ENCODE measurements at places on chromosomes 1 and 21. TPM values are rescaled to one million over a fixed set of nuclear protein-coding genes. Genes with fewer than 3 reads are reported as not detected.

DNA sequence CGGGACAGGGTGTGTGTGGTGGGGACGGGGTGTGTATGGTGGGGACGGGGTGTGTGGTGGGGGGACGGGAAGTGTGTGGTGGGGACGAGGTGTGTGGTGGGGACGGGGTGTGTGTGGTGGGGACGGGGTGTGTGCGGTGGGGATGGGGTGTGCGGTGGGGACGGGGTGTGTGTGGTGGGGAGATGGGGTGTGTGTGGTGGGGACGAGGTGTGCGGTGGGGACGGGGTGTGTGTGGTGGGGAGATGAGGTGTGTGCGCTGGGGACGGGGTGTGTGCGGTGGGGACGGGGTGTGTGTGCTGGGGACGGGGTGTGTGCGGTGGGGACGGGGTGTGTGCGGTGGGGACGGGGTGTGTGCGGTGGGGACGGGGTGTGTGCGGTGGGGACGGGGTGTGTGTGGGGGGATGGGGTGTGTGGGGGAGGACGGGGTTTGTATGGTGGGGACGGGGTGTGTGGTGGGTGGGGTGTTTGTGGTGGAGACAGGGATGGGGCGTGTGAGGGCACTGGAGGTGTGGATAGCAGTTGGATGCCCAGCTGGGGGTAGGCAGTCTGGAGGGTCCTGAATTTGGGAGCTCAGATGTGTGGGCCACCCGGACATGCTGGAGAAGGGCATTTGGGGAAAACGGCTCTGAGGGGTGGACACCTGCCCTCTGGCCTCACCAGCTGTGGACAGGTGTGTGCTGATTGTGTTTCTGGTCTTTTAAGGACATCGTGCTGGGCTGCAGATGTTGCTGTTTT is 16.9 kb downstream of the IBA57 start:
- peaks cover 4% of the 10 kb centered on the region for H3K4me1 ChIP-seq
- DNase-seq: no peak
- H3K27me3 ChIP-seq: no peaks in the 10 kb centered on the region
- H3K4me3 ChIP-seq: no peak overlapping the region

- peaks cover 45% of the 10 kb centered on the region for H3K27me3 ChIP-seq
- H3K27ac ChIP-seq: no peak overlapping the region
- no peaks in the 10 kb centered on the region for H3K4me1 ChIP-seq
- DNase-seq: no peak
Measured at GRCh38 chr1:92792340-92792782, 7.5 kb upstream of the EVI5 start.

DNA sequence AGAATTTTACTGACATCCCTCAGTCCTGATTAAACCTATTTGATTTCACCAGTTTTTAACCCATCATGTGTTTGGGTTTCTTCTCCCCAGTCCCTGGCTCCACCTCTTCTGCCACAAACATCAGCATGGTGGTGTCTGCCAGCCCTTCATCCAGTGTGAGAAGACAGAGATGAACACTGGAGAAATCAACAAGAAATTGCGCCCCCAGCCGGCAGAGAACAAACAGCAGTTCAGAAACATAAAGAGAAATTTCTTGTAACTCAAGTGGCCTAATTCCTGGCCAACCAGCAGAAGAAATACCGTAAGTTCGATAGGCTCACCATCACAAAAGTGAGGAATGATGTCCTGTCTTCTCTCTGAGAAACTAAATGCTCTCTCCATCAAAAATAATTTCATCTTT is 18.3 kb downstream of the S100A11 start:
- H3K27ac ChIP-seq: no peak overlapping the region
- peaks cover 10% of the 10 kb centered on the region for H3K27me3 ChIP-seq
- H3K4me1 ChIP-seq: peaks cover 5% of the 10 kb centered on the region
- H3K4me3 ChIP-seq: no peak overlapping the region
- no peak for DNase-seq
- no peaks in the 10 kb centered on the region for H3K36me3 ChIP-seq

DNA sequence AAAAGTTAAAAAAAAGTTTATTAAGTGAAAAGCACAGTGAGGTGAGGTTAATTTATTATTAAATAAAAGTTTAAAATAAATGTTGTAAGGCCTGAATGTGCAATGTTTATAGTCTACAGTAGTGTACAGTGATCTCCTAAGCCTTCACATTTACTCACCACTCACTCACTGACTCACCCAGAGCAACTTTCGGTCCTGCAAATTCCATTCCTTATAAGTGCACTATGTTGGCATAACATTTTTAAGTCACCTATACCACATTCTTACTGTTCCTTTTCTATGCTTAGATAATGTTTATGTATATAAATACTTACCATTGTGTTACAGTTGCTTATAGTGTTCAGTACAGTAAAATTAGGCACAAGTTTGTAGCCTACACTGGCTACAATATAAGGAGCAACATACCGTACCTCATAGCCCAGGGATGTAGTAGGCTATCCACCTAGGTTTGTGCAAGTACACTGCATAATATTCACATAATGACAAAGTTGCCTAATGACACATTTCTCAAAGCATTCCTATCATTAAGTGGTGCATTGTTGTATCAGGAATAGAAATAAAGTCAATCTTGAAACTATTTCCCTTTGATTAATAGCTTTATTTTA is 426.5 kb upstream of the BRINP3 start:
- no peak overlapping the region for H3K27ac ChIP-seq
- peaks cover 12% of the 10 kb centered on the region for H3K36me3 ChIP-seq
- no peaks in the 10 kb centered on the region for H3K4me1 ChIP-seq
- no peaks in the 10 kb centered on the region for H3K27me3 ChIP-seq
- no peak for DNase-seq

DNA sequence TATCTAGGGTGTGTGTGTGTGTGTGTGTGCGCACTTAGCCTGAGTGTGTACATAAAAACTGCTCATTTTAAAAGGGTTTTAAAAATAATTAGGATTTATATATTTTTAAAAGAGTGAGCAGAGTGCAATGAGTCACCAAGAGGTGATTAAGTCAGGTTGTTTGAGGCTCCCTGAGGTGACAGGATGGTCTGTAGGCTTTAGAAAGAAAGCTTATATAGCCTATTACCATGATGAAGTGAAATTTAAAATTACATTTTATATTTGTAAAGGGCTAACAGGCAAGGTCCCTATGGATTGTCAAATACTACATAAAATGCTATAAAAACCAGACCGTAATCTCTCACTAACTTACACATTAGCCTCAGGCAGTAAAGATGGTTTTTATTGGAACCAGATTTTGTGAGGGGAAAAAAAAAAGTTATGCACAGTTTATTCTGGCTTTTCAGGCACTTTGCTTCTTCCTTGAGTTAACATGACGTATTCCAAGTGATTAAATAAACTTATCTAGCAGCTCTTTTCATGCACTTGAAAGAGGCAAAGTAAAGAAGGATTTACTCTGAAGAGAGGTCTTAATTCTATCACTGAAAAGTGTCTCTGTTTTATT is 711.7 kb upstream of the PTBP2 start:
- H3K4me3 ChIP-seq: no peak overlapping the region
- no peaks in the 10 kb centered on the region for H3K4me1 ChIP-seq
- DNase-seq: no peak
- H3K27me3 ChIP-seq: no peaks in the 10 kb centered on the region
- no peaks in the 10 kb centered on the region for H3K36me3 ChIP-seq
- H3K27ac ChIP-seq: no peak overlapping the region

DNA sequence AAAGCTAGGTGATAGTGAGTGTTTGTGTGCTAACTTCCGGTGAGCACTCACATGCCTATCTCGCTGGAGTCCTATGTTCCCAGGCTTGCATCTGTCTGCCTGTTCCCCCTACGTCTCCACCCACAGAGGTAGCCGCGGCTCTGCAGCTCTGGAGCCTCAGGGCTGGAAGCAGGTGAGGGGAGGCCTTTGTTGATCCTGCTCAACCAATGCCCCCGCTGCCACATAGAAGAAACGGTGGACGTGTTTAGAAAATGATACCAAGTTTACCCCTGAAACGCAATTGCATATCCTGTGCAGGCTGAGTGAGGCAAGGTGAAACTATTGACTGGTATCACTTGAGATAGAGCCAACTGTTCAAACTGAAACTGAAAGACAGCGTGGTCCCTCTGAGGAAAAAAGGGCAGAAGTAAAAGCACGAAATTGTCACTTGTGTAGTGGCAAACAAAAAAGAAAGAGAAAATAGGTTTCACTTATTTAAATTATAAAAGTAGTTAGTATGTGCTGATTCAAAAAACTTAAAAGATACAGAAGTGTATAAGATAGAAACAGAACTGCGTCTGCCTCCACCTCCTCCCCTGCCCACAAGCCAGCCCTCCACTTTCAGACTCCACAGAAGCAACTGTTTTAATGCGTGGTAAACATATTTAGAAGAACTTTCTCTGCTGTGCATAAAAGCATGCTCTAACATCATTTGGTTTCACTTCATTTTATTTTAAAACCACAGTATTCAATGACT is 38.6 kb upstream of the ETS2 start:
- peak overlapping the region; percentile 87 for H3K27ac ChIP-seq
- H3K4me1 ChIP-seq: peaks cover 39% of the 10 kb centered on the region
- peak overlapping the region; percentile 80 for H3K4me3 ChIP-seq

- no peak overlapping the region for H3K4me3 ChIP-seq
- H3K36me3 ChIP-seq: peaks cover 23% of the 10 kb centered on the region
- no peak for DNase-seq
Measured at GRCh38 chr1:12078938-12079861, 16.1 kb downstream of the TNFRSF8 start.

- no peak overlapping the region for H3K27ac ChIP-seq
- H3K27me3 ChIP-seq: peaks cover 32% of the 10 kb centered on the region
- no peak for DNase-seq
- no peaks in the 10 kb centered on the region for H3K36me3 ChIP-seq
- peak overlapping the region; percentile 54 for H3K4me3 ChIP-seq
- H3K4me1 ChIP-seq: peaks cover 10% of the 10 kb centered on the region
Measured at GRCh38 chr1:159944623-159945455, 574 bp downstream of the IGSF9 start.

DNA sequence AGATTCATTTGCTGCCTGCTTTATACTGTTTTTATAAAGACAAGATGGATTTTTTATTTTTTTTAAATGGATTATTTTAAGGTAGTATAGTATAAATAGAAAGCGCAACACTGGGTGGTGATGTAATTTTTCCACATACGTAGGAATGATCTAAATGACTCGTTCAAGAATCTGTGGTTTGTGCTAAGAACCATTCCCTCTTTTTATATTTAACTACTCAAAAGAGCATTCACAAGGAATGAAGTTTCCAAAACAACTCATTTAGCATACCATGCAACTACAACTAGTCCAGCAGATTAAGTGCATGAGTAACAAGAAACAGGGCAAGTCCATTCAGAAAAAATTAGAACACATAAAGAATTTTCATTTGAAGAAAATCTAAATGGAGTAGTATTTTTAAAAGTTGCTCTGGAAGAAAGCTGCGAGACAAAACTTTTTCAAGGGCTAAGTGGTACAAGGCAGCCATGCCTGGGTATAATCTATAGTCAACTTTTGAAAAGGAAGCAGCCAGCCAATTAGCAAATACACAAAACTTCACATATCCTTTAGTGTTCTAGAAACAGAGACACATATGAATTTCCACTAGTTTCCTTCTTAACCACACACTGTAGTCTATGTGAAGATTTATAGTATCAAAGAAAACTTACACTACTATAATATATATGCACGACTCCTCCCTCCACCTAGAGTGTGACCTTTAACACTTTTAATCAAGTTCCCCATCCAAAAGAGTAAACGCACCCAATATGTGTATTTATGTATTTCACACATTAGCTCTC is 23.4 kb downstream of the GTF2B start:
- peaks cover 30% of the 10 kb centered on the region for H3K4me1 ChIP-seq
- peak overlapping the region; percentile 30 for H3K4me3 ChIP-seq
- no peak for DNase-seq
- H3K27ac ChIP-seq: peak overlapping the region; percentile 14
- H3K27me3 ChIP-seq: no peaks in the 10 kb centered on the region

- peaks cover 30% of the 10 kb centered on the region for H3K36me3 ChIP-seq
- H3K4me1 ChIP-seq: peaks cover 16% of the 10 kb centered on the region
- no peaks in the 10 kb centered on the region for H3K27me3 ChIP-seq
- no peak overlapping the region for H3K27ac ChIP-seq
- no peak overlapping the region for H3K4me3 ChIP-seq
- DNase-seq: no peak
Measured at GRCh38 chr1:41006942-41007865, 14.3 kb downstream of the SLFNL1 start.

GRCh38 chr1:94411237-94411636 is 7.0 kb upstream of the ABCD3 start:
- H3K27me3 ChIP-seq: peaks cover 53% of the 10 kb centered on the region
- H3K36me3 ChIP-seq: no peaks in the 10 kb centered on the region

GRCh38 chr1:32394890-32395432 is 720 bp upstream of the BSDC1 start:
- DNase-seq: no peak
- H3K36me3 ChIP-seq: no peaks in the 10 kb centered on the region
- H3K27me3 ChIP-seq: no peaks in the 10 kb centered on the region
- peak overlapping the region; percentile 97 for H3K27ac ChIP-seq
- H3K4me1 ChIP-seq: peaks cover 20% of the 10 kb centered on the region
- peak overlapping the region; percentile 97 for H3K4me3 ChIP-seq

- peaks cover 5% of the 10 kb centered on the region for H3K36me3 ChIP-seq
- H3K27ac ChIP-seq: peak overlapping the region; percentile 45
- H3K4me1 ChIP-seq: peaks cover 23% of the 10 kb centered on the region
- no peaks in the 10 kb centered on the region for H3K27me3 ChIP-seq
Measured at GRCh38 chr21:31326522-31327242, 17.4 kb downstream of the TIAM1 start.

PFKFB2 gene
- 2.7 TPM for total RNA-seq

SPATA17 gene
- not detected for total RNA-seq

ANGPTL3 gene
- total RNA-seq: not detected

TMEM52 gene
- not detected for total RNA-seq

SNRNP40 gene
- total RNA-seq: 81.1 TPM

SPATA1 gene
- 3.0 TPM for total RNA-seq

TSPAN2 gene
- 2.9 TPM for total RNA-seq

MAP3K21 gene
- 0.64 TPM for total RNA-seq

KRTAP10-7 gene
- not detected for total RNA-seq

IVL gene
- not detected for total RNA-seq
